ENCODE measurements at places on chromosomes 12 and 14. TPM values are rescaled to one million over a fixed set of nuclear protein-coding genes. Genes with fewer than 3 reads are reported as not detected.

Gene DDX54
- 64.9 TPM for total RNA-seq

Gene RNASE7
- total RNA-seq = not detected

Gene RCOR1
- 21.5 TPM for total RNA-seq

Gene TAS2R20
- total RNA-seq = 2.5 TPM

- no peak overlapping the region for H3K4me3 ChIP-seq
- H3K4me1 ChIP-seq = no peaks in the 10 kb centered on the region
- H3K27me3 ChIP-seq = no peaks in the 10 kb centered on the region
- no peak for DNase-seq
- no peaks in the 10 kb centered on the region for H3K36me3 ChIP-seq
These were observed 41.2 kb upstream of the MEG3 start for GRCh38 chr14:100784523-100785337.

All from CD4-positive, alpha-beta memory T cell (primary cell).